ENCODE measurements at places on chromosomes 1 and 21.

- no peak for DNase-seq
These were observed 49.2 kb downstream of the VPS13D start for GRCh38 chr1:12279003-12279402.

DNA sequence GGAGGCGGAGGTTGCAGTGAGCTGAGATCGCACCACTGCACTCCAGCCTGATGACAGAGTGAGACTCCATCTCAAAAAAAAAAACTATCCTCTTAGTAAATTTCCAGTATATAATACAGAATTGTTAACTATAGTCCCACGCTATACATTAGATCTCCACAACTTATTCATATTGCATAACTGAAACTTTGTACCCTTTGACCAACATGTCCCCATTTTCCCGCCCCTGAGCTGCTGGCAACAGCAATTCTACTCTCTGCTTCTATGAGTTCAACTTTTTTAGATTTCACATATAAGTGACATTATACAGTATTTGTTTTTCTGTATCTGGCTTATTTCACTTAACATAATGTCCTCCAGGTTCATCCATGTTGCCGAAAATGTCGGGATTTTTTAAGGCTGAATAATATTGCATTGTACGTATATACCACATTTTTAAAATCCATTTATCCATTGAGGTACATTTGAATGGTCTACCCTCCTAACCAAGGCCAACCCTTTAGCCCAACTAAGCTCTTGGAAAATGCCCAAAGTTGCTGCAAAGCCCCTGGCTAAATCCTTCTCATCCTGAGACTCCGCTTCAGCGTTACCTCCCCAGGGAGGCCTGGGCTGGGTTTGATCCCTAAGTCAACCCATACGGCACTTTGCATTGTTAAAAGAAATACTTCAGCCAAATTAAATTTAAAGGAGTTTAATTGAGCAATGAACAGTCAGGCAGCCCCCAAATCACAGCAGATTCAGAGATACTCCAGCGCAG, 34.2 kb downstream of the NEK2 start:
- DNase-seq: no peak

DNA sequence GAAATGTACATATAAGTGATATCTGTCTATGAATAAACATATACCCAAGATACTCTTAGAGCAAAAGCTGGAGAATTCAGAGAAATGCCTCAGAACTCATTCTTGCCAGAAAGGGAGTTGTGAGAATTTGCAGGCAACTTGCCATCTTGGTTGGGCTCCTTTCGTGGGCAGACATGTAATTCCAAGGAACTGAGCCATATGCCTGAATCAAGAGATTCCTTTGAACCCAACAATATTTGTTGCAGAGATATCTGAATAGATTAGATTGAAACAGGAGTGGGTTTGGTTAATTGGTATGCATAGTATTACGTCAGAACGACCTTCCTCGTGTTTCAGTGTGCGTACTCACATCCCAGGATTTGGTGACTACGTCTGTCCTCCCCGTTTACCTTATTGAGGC, 67.0 kb downstream of the TGFB2 start:
- no peak for DNase-seq

DNA sequence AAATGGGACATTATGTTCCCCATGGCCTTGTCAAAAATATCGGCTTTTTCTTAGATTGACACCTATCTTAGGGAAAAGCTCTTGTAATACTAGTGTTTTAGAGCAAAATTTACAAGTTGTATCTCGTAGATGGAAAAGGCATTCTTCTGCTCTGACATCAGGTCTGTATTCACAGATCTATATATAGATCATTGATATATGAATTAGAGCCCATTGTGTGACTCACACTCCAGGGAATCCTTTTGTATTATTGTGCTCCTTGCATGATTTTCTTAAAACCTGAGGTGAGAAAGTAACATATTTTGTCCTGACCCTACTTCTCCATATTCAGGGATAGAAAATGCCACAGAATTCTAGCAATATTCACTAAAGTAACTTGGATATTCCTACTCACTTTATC, 1160.8 kb upstream of the B3GALT2 start:
- no peak for DNase-seq

GRCh38 chr1:87208931-87209330, 119.7 kb upstream of the LMO4 start:
- no peak for DNase-seq

DNA sequence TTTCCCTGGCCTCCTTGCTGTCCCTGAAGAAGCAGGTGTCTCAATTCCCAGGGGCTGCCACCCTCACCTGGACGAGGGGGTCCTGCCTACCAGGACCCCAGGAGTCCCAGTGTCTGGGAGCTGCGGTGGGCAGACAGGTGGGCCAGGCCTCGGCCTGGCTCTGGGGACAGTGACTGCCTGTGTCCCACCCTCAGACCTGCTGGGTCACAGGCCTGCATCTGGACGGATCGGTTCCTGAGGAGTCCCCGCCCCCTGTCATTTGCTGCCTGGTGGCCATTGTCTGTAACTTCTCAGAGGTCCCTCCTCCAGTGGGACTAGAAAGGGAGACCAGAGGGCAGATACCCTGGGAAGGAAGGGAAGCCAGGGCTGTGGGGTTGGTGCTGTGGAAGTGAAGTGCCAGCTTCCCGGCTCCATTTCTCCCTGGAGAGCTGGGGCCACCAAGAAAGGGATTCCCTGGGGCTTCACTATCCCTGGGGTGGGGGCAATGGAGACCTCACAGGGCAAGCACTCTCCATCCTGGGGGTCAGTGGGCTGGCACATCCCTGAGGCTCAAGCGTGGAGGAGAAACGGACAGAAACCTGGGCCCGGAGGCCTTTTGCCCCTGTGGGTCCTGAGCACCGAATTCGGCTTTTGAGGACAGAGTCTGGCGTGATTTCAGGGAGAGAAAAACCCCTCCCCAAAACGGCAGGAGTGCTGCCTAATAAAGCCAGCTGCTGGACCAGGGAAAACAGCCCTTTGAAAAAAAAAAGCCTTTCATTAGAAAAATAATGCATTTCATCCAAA, 157.3 kb downstream of the PEX14 start:
- no peak for DNase-seq

DNA sequence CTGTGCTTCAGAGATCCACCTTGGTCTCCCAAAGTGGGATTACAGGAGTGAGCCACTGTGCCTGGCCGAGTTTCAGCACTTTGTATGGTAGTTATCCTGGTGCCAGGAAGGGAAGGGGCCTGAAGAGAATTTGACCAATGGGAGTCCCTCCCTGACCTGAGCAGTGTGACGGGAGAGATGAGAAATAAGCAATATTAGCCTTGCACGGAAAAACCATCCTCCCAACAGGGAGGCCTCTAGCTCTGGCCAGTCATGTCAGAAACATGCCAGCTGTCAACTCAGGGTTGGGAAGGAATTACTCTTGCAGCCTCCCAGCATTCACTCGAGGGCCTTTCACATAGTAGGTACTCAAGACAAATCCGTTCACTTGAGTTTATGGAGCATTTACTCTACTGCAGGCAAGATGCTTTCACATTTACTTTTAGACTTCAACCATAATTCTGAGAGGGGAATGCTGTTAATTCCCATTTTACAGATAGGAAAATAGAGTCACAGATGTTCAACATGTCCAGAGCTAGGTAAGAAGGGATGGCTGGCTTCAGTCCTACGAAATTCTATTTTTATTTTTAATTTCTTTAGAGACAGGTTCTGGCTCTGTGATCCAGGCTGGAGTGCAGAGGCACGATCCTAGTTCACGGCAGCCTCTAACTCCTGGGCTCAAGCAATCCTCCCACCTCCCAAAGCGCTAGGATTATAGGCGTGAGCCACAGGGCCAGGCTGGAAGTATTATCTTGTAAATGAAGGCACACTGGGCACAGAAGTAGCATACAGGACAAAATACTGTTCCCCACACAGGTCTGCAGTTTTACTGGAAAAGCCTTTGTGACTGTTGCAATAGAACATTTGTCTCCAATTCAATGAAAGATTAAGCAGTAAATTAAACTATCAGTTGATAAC, 3.2 kb upstream of the ATP13A2 start:
- DNase-seq: no peak

DNA sequence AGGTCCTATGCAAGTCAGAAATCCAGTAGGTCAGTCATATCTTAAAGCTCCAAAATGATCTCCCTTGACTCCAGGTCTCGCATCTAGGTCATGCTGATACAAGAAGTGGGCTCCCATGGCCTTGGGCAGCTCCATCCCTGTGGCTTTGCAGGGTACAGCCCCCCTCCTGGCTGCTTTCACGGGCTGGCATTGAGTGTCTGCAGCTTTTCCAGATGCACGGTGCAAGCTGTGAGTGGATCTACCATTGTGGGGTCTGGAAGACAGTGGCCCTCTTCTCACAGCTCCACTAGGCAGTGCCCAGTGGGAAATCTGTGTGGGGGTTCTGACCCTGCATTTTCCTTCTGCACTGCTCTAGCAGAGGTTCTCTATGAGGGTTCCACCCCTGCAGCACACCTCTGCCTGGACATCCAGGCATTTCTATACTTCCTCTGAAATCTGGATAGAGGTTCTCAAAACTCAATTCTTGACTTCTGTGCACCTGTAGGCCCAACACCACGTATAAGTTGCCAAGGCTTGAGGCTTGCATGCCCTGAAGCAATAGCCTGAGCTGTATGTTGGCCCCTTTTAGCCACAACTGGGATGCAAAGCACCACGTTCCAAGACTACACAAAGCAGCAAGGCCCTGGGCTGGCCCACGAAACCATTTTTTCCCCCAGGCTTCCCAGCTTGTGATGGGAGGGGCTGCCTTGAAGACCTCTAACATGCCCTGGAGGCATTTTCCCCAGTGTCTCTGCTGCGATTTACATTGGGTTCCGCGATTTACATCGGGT, 472.7 kb downstream of the NPHP4 start:
- DNase-seq: no peak

DNA sequence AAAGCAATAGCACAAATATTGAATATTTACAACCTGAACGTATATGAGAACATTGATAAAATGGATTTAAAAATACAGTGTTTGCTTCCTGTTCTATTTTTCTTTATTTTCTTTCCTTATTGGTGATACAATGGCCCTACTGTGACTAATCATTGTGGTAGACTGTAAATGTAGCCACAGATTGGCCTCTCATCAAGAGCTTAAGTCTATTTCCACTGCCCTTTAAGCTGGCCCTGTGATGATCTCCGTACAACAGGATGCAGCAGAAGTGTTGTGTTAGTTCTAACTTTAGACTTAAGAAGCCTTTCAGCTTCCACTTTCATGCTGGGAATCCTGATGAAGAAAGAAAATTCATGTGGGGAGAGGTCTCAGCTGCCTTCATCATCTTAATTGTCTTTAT, 285.6 kb upstream of the B3GALT2 start:
- DNase-seq: no peak

DNA sequence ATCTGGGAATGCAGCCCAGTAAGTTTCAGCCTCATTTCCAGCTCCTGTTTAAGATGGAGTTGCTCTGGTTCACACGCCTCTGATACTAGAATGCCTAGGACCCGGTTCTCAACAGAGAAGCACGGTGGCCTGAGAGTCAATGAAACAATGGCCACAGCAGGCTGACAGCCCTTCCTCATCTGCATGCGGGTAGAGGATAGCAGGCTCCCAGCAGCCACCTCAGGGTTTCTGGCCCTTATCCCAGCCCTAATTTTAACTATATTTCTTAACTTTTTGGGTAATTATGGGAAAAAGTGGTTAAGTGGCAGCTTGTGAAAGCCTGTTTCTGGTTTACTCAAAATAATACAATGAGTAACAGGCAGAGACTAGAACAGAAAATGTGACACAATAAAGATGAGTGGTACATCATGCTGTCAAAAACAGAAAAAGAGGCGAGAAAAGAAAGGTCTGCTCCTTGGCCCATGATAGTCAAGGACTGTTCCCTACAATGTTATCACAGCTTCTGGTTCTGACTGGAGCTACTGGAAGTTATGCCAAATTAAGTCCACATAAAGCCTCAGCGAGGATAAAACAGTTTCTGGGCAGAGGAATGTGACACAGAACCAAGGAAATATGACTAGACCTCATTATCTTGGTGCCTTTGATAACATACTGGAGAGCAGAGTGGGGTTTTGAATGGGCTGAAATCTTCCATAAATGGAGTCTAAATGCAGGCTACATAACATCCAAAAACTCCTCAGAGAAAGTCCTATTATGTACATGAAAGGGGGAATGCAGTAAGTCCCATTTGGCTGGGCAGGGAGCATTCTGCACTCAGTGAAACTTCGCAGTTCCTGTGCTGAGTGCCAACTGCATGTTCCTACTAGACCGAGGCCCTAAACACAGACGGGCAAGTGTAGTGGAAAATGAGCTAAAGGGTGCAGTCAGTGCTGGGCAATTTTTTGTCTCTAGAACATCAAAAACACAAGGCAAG, 92.1 kb downstream of the NIBAN1 start:
- no peak for DNase-seq

GRCh38 chr1:33137800-33138199, 44.0 kb downstream of the TRIM62 start:
- no peak for DNase-seq

DNA sequence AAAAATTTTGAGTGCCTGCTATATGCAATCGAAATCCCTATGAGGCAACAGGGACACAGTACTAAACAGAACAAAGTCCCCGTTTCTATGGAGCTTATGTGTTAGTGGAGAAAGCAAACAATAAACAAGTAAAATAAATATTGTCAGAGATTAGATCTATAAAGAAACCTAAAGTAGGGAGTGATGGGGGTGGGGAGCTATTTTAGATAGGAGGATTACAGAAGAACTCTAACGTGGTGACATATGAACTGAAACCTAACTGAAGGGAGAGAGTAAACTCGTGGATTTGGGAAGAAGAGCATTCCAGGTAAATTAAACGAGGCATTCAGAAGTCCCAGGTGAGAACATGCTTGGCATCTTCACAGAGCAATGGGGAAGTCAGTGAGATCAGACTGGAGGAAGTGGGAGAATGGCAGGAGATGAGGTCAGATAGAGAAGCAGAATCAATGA, 154.5 kb downstream of the DENND1B start:
- peak; percentile 28 for DNase-seq

GRCh38 chr1:43576521-43576920, 45.8 kb downstream of the PTPRF start:
- no peak for DNase-seq

GRCh38 chr21:46610018-46610701, 5.3 kb upstream of the S100B start:
- DNase-seq: no peak

DNA sequence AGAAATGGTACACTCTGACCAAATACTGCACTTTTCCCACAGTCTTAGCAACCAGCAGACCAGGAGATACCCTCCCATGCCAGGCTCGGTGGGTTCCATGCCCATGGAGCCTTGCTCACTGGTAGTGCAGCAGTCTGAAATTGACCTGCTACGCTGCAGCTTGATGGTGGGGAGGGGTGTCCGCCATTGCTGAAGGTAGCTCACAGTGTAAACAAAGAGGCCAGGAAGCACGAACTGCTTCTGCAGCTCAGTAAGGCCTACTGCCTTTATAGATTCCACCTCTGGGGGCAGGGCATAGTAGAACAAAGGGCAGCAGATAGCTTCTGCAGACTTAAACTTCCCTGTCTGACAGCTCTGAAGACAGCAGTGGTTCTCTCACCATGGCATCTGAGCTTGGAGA, 12.3 kb upstream of the IFI44L start:
- DNase-seq: no peak
